T-cell (primary cell): ENCODE measurements at places on chromosomes 3 and 15. TPM values are rescaled to one million over a fixed set of nuclear protein-coding genes. Genes with fewer than 3 reads are reported as not detected.
A peak's percentile ranks its signal among the peaks of the same experiment; 100 is the strongest.

FETUB gene
- total RNA-seq = not detected

- DNase-seq = no peak
These were observed 304.6 kb upstream of the KCNMB2 start for GRCh38 chr3:178231645-178232044.

GRCh38 chr3:138594150-138594934 is at the start of gene CEP70:
TSS of gene CEP70 (minus strand) at chr3:138594260. CDS start at chr3:138572927, 21,333 bp downstream.
- DNase-seq = peak; percentile 88

CYP19A1 gene
- total RNA-seq = not detected

DNA sequence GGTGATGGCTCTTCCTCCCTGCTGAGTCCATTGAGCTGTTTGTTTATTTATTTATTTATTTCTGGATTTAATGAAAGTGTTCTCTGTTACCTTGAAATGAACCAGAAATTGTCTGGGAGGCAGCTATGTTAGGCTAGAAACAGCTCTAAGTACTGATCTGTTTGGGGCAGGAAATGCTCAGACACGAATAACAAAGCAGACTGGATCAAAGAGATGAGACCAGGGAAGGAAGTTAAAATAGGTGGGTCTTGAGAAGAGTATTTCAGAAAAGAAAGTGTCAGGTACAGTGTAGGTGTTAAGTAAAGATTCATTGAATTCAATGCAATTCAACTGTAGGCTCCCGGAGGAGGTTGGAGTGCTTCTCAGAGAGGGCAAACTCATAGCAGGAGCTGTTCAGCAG is 173.3 kb downstream of the IL20RB start:
- no peak for DNase-seq

RPL35A gene
- total RNA-seq = 1,760 TPM

- no peak for DNase-seq
These were observed 413.9 kb upstream of the MDFIC2 start for GRCh38 chr3:70726096-70726938.

PRC1 gene
- 6.8 TPM for total RNA-seq

DNA sequence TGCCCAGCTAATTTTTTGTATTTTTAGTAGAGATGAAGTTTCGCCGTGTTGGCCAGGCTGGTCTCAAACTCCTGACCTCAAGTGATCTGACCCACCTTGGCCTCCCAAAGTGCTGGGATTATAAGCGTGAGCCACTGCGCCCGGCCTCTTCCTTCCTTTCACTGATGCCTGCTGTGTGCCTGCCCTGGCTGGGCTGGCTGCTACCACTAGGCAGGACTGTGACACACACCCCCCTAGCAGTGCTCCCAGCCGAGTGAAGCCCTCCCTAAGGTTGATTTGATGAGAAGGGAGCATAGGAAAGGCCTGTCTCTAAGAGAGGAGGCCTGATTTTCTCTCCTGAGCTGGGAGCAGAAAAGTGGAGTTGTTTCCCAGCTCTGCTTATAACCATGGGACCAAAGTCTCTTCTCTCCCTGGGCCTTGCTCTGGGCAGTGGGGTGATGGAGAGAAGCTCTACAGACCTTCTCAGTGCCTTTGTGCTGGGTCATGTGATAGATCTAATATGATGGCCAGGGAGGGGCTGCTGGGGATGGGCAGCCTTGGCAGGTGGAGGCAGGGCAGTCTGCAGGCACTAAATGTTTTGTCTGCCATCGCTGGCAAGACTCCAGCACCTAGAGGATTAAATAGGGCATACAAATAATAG is 20.1 kb upstream of the SFMBT1 start:
- DNase-seq = no peak

- no peak for DNase-seq
These were observed 1.6 kb upstream of the VILL start for GRCh38 chr3:37988931-37989525.

DNA sequence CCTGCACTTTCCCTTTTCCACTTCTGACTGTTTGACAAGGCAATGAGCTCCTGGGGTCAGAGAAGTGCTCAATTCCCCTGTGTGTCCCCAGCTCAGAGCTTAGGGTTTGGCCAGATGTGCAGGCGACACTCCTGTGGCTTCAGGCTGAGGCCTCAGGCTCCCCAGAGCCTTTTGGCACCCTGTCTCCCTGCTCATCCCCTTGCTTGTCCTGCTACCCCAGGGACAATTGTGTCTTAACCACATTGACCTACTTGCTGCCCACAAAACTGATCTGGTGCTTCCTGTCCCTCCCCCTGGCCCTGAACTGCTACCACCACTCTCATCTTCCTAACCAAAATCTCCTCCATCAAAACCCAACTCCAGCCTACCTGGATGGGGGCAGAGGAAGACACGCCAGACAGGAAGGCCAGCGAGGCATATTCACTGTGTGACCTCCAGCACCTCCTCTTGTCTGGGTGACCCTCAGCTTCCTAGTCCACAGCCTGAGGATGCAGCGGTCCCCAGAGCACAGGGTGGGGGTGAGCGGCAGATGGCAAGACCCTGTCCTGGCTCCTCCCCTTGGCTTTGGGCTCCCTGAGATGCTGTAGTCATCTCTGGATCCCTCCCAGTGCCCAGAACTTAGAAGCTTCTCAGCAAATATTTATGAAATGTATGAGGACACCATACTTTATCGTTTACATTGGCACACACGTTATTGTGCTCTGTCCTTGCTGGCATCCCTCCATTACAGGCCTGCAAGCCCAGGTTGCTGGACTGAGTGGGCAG is 98.9 kb upstream of the SLC6A6 start:
- DNase-seq = no peak

GRCh38 chr3:42871592-42872196 is 4.0 kb downstream of the CYP8B1 start:
- DNase-seq = no peak

IL1RAP gene
- 14.5 TPM for total RNA-seq

GRCh38 chr3:177804032-177804431 is 606.8 kb upstream of the TBL1XR1 start:
- no peak for DNase-seq

DNA sequence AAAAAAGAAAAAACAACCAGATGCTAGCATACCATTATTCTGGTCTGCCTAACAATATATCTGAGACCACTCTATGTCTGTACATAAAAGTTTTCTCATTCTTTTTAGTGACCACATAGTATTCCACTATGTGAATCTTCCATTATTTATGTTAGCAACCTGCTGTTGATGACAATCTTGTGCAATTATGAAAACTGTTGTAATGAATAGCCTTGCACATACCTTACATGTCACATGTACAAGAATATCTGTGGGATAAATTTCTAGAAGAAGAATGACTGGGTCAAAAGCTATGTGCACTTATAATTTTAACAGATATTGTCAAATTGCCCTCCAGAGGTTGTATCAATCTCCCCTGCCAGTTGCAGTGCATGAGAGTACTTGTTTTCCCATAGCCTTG is 62.5 kb downstream of the ARHGAP31 start:
- DNase-seq = no peak

DNA sequence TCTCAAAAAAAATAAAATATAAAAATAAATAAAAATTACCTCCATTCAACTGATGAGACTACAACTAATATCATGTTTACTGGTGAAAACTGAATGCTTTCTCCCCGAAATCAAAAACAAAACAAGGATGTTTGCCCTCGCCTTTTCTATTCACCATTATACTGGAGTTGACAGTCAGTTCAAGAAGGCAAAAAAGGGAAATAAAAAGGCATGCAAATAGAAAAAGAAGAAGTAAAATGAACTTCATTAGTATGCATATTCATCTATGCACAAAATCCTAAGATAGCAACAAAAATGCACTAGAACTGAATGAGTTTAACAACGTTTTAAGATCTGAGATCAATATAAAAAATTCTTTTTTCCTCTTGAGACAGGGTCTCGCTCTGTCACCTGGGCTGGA is 72.7 kb upstream of the FAM174B start:
- no peak for DNase-seq

- DNase-seq = no peak
These were observed 136.6 kb upstream of the RAD18 start for GRCh38 chr3:9099702-9100512.

DNA sequence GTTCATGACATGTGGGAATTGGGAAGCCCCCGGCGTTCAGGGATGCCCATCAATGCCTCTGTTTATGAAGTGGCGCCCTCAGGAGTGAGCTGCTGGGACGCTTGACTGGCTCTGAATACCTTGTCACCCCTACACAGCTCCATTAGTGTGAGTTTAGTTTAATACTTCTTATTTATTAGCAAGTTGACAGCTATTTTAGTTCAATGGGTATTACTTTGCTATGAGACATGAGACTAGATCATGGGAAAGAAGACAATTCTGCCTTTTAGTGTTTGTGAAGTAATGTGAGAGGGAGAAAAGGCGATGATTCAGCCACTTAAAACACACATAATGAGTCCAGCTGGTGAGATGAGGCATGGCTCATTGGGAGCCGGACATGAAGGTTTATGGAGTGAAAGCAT is 678.5 kb downstream of the NR2F2 start:
- no peak for DNase-seq

DNA sequence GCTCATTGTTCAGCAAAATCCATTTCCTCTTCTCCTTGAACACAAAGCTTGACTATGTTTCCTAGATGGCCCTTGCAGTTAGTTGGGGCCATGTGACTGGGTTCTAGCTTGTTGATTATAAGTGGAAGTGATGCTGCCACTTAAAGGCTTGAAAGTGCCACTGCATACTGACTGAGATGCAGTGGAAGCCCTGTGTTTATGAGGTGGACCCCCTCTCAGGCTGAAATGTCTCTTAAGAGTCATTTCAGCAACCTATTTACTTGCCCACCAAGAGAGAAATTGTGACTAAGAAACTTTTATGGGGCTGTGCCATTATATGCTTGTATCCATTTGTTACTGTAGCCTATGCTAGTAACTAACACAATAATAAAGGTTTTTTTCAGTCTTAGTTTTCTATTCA is 8.4 kb upstream of the ANP32A start:
- DNase-seq = peak; percentile 64

DNA sequence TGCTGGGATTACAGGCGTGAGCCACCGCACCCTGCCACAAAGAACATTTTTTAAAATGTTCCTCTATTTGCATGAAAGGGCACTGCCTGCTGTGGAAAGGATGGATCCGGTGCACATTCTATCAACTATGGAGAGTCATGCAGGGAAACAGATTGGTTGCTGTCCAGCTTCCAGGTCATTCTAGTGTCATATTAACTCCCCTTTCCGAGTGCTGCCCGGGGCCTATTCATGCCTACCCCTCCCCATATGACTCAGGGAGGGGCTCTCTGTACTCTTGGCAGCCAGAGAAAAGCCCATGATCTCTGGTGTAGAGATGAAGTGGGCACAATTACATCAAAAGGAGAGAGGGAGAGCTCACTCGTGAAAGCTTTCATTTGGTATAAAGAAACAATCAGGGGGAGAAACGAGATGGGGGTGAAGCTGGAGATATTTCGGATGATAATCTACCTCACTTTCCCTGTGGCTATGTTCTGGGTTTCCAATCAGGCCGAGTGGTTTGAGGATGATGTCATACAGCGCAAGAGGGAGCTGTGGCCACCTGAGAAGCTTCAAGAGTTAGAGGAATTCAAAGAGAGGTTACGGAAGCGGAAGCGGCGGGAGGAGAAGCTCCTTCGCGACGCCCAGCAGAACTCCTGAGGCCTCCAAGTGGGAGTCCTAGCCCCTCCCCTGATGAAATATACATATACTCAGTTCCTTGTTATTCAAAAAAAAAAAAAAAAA is 16.1 kb upstream of the AHSG start:
- DNase-seq = no peak

MESP2 gene
- total RNA-seq = not detected

DNA sequence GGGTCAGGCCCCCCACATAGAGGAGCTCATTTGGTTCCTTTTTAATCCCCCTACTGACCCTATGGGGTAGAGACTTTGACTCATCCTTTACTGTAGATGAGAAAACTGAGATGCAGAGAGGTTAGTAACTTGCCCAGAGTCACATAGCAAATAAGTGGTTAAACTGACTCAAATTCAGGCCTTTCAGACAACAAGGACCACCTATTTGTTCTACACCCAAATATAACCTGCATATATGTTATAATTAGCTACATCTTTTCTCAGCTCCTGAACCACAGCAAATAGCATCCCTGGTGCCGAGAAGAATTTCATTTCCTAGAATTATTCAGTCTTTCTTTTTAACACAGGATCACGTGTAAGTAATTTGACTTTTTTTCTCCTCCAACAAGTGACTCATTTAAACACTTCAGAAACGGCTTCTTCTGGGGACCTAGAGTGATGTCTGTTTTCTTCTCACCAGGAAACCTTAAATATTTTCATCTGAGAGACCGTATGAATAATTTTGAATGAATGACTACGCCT is 57.4 kb downstream of the MGLL start:
- no peak for DNase-seq

- no peak for DNase-seq
These were observed 611.2 kb upstream of the CFAP20DC start for GRCh38 chr3:59660852-59661625.

DNA sequence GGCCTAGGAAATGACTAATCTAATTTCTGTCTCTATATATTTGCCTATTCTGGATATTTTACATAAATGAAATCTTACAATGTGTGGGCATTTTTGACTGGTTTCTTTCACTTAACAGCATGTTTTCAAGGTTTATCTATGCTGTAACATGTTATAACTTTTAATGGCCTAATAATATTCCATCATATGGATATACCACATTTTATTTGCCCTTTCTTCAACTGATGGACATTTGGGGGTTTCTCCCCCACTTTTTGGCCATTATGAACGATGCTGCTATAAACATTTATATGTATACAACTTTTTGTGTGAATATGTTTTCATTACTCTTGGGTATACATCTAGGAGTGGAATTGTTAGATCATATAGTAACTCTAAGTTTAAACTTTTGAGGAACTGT is 357.3 kb upstream of the ADAMTS9 start:
- no peak for DNase-seq

JMJD7 gene
- 72.7 TPM for total RNA-seq

ALDH1A3 gene
- total RNA-seq = 1.2 TPM
